ENCODE measurements at places on chromosomes 3 and 15.
A peak's percentile ranks its signal among the peaks of the same experiment; 100 is the strongest.

- DNase-seq, result no peak
These were observed 35.3 kb upstream of the SEMA4B start for GRCh38 chr15:90165659-90166489.

- no peak for DNase-seq
These were observed 127.6 kb upstream of the AZI2 start for GRCh38 chr3:28476194-28476593.

GRCh38 chr3:147213633-147214032, 192.7 kb downstream of the ZIC4 start:
- DNase-seq, result no peak

DNA sequence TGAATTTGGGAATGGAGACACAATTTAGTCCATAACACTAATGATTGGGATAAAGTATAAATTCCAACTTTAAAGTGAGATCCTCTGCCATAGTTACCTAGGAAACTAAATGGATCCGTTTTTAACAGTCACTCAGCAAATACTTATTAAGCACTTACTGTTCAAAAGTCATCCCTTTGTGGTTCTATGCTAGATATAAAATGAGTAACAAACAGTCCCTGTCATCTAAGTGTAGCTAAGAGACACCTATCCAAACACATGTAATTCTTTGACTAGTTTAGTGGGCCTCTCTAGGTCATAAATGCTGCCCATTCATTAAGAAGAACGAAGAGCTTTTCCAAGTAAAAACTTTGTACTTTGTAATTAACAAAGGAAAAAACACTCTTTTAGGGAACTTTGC, 244.2 kb upstream of the CDIN1 start:
- DNase-seq, result no peak

- DNase-seq, result no peak
These were observed 238.0 kb upstream of the EOMES start for GRCh38 chr3:27960133-27960532.

DNA sequence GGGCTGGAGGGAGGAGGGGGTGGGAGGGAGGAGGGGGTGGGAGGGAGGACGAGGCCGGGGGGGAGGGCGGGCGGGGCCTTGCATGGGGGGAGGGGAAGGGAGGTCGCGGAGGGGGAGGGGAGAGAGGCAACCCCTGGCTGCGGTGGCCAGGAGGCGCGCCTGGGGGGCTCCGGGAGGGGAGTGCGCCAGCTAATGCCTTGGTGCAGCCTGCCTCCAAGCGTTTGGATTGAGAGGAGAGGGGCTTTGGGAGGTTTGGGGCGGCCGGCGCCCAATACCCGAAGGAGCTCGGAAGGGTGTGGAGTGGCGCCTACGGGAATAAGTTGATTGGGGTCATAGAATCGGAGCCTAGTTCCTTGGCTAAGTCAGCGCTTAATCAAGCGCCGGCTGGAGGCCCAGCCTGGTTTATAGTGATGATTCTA, 557 bp downstream of the TFG start:
- peak; percentile 16 for DNase-seq

DNA sequence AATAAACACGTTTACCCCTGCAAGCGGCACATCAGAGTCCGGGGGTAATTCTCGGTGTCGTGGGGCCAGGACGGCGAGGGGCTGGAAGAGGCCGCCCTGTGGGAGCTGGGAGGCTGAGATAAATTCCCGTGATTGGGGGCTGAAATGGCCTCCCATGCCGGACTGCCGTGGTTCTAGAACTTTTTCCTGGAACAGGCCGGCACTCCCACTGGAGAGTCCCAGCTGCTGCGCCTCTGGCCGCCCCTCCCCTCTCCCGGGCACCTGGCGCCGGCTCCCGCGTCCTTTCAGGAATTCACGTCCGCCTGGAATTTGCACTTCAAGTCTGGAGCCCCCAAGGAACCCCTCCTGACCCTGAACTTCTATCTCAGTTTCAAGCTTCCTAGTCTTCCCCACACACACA, 10.8 kb upstream of the LRRC2 start:
- no peak for DNase-seq

GRCh38 chr3:31485196-31485595, 47.5 kb upstream of the STT3B start:
- no peak for DNase-seq

- DNase-seq, result no peak
These were observed 20.0 kb downstream of the PCCB start for GRCh38 chr3:136270179-136270578.
